ENCODE measurements at places on chromosomes 5 and 9. TPM values are rescaled to one million over a fixed set of nuclear protein-coding genes. Genes with fewer than 3 reads are reported as not detected.

- peak; percentile 37 for DNase-seq
Measured at GRCh38 chr9:107548298-107549142, 59.0 kb upstream of the KLF4 start.

DNA sequence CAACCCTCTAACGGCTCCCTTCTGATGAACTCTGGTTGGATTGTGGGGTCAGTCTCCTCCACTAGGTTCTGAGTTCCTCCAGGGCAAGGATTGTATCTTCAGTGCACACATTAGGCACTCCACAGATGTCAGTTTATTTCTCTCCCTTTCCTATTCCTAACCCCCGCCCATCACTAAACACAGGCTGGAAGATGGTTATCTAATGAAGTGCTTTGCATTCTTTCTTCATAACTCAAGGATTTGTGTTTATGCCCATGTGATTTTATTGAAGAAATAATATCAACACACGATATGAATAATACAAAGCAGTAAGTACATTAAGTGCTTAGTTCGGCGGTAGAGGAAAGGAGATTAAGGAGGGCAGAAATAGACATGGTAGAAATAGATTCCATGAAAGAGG, 4.4 kb upstream of the CREBRF start:
- no peak for DNase-seq

NRARP gene
- total RNA-seq, result 40.6 TPM

ST6GALNAC6 gene
- total RNA-seq, result 46.3 TPM

All from testis (tissue), 5 donors.